ENCODE measurements at places on chromosomes 6 and 20.

- DNase-seq, result no peak
Observed at GRCh38 chr6:150887978-150888563, 22.6 kb downstream of the MTHFD1L start.

- no peak for DNase-seq
Observed at GRCh38 chr20:53412577-53413185, 181.0 kb downstream of the ZNF217 start.

DNA sequence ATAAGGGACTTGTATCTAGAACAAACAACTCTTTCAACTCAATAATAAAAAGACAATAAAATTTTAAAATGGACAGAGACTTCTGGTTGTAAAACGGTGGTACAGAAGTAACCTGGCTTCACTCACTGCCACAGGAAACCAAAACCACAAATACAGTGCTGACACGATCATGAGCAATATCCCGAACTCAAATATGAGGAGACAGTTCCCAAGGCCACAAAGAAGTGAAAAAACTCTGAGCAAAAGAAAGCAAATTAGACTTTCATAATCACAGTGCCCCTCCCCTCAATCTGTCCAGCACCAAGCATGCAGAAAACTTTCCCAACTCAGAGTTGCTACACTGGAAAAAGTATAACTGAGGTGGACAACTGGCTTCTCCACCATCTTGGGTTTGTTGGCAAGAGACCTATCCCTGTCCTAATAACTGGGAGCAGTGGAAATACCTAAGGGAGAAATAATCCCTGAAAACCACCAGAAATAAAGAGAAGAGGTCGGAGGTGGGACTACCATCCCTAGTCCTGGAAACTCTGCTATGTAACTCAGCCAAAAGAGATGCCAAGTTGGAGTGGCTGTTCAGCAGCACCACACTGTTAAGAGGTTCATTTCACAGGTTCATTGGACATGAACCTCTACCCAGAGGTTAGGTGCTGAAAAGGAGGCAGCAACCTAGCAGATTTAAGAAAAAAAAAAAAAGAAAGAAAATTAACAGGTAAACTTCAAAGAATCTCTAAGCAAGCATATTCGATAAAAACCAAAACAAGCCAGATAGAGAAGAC is 55.5 kb downstream of the REV3L start:
- no peak for DNase-seq

- DNase-seq, result no peak
Observed at GRCh38 chr20:58612121-58612691, 38.9 kb upstream of the STX16 start.

GRCh38 chr6:166046226-166046625 is 121.4 kb downstream of the TBXT start:
- no peak for DNase-seq

DNA sequence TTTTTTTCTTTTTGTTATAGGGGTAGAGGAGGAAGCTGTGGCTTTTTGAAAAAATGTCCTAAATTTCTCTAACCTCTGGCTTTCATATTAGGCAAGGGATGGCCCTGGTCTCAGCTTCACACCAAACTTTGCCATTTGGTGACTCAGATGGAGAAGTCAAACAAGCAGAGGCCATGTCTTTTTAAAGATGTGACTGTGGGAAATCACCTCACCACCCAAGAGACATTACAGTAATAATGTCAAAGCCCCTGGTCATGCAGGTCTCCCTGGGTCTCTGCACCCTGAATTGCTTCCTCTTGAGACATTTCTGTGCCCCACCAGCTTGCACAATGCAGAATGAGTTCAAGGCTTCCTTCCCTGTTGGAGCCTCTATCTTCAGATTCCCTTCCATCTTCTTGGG is 39.5 kb upstream of the ADGRF5 start:
- no peak for DNase-seq

- DNase-seq, result no peak
Observed at GRCh38 chr20:47353692-47354463, 2.6 kb downstream of the ZMYND8 start.

DNA sequence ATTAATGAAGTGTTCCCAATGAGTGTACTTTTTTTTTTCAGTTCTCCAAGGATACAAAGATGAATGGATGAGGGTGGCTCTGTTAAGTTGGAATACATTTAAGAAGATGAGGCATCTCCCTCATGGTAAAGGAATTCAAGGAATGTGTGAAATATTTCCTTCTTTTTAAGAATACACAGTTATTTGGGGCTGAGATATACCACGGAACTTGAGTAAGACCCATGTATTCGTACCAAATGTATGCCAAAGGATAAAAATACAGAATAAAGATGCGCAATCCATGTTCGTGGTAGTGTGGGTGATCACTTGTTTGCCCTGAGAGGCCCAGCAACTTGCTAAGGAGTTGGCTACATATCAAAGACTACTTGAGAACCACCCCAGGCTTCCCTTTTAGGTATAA is 164.2 kb upstream of the TCF21 start:
- no peak for DNase-seq

- no peak for DNase-seq
Observed at GRCh38 chr6:111057074-111057752, 30.1 kb upstream of the SLC16A10 start.

GRCh38 chr6:71457929-71458328 is 169.3 kb downstream of the OGFRL1 start:
- DNase-seq, result no peak

All from islet precursor cell (in vitro differentiated cells).